ENCODE measurements at places on chromosomes 3 and 15.

- no peak for DNase-seq
Observed at GRCh38 chr3:13710251-13710650, 161.3 kb downstream of the FBLN2 start.

DNA sequence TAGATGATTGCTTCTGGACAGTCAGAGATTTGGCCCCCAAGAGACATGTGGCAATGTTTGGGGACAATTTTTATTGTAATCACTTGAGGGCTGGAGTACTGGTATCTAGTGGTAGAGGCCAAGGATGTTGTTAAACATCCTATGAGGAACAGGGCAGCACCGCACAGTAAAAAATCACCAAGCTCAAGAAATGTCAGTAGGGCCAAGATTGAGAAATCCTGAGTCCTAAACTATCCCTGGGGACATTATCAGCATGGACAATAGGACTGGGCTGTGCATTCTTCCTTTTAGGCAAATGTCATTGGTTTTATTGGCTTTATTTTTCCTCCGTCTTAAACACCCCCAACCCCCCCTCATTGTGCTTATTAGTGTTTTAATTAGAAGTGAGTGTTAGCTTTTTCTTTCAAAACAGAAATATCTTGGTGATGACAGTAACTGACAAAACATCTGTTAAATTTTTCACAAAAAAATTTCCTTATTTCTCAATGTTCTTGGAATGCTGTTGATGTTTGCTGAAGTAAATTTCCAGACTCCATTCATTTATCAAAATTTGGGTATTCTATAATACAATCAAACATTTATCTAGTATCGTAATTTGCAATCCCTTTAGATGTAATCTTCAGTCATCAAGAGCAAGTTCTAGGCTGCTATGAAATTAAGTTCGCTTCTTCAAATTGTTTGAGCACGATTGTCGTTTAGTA lies 944.4 kb downstream of the VGLL3 start:
- no peak for DNase-seq

GRCh38 chr3:57169872-57170623 lies 4.9 kb upstream of the IL17RD start:
- DNase-seq = peak; percentile 64

DNA sequence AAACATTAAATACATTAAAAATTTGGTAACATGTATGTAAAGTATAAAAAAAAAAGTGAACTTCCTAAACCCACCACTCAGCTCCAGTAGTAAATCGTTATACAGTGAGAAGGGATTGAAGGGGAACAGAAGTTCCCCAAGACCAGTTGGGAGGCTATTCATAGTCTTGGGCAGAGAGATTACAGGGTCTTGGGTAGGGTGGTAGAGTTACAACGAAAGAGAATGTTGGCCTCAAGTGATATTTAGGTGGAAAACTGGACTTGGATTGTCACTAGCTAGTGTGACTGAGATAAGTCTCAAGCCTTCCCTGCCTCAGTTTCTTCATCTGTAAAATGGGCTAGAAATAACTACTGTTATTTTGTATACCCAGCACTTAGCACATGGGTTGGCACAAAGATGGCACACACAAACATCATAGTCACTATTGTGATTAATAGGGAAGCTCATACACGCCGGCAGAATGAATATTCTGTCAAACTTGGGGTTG lies 431 bp upstream of the YEATS2 start:
- no peak for DNase-seq

DNA sequence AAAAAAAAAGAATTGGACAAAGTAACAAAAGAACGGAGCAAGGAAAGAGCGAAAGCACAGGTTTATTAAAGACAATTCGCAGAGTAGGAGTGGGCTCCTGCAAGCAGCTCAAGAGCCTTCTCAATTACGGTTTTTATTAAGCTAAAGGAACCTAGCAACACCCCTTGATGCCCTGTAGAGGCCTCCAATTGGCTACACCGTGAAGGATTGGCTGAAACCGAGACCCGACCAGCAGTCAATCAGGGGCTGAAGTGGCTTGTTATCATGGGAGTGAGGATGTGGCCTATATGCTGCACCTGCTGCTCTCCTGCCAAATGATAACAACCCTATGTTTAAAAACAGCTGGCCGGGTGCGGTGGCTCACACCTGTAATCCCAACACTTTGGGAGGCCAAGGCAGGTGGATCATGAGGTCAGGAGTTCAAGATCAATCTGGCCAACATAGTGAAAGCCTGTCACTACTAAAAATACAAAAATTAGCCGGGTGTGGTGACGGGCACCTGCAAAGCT lies 20.4 kb upstream of the AP3B2 start:
- no peak for DNase-seq

- no peak for DNase-seq
Observed at GRCh38 chr3:33030802-33031201, 66.1 kb downstream of the GLB1 start.

DNA sequence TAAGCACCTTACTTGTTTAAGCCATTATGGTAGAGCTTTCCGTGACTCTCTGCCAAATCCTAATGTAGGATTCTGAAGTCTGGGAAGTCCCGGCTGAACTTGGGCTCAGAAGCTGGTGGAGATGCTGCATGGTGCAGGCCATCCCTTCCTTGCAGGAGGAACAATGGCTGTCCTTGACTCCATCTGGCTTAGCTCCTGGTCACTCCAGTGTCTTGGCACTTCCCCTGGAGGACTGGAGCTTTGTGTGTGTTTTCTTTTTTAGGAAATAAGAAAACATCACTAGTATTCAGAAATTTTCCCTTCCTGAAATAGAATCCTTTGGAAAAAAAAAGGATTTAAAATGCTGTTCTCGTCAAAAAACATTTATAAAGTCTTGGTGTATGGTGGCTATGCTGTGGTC lies 209.3 kb upstream of the ROPN1 start:
- DNase-seq = no peak

GRCh38 chr3:153978006-153978405 lies 143.2 kb upstream of the ARHGEF26 start:
- DNase-seq = no peak

DNA sequence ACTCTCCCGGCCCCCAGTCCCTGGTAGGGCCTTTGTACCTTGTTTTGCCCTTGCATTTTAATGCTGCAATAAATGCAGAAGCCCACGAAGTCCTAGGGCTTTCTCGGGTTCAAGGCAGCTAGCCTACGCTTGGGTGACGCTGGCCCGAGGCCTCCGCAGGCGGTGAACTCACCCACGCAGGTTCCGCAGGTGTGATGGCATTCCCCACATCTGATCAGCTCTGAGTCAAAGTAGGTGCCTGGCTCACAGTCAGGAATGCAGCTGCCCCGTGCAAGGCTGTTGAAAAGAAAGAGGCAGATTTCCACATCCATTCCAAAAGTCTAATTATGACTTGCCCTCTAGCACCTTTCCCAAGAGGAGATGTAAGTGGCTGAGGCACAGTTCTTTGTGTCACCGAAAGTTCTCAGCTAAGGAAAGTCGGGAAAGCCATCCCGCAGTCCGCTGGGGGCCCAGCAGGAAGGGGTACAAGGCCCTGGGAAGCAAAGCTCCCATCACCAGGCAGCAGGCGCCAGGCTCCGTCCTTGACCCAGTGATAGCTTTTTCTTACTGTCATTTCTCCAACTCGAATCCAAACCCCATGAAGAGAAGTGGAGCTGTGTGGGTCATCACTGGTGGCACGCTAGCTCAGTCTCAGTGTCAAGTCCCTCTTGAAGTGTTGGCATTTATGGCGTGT lies 23.2 kb upstream of the SNRPA1 start:
- no peak for DNase-seq

DNA sequence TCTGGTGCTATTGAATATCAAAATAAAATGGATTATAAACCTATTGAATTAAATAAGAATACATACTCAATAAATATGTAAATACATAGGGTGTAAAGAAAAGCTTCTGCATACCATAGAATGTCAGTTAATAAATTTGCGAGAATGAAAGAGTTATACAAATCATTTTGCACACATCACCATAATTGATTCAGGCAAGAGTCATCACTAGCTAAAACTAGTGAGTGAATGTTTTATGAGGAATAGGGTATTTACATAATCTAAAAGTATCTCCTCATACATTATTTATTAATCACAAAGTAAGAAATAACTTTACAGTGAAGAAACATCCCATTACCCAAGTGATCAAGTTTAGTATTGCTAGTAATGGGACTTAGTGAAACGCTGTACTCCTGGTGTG lies 13.6 kb downstream of the EXOG start:
- DNase-seq = no peak

GRCh38 chr3:177162742-177163141 lies 34.5 kb downstream of the TBL1XR1 start:
- no peak for DNase-seq

GRCh38 chr3:38039899-38040261 lies 872 bp downstream of the DLEC1 start:
- peak; percentile 48 for DNase-seq

DNA sequence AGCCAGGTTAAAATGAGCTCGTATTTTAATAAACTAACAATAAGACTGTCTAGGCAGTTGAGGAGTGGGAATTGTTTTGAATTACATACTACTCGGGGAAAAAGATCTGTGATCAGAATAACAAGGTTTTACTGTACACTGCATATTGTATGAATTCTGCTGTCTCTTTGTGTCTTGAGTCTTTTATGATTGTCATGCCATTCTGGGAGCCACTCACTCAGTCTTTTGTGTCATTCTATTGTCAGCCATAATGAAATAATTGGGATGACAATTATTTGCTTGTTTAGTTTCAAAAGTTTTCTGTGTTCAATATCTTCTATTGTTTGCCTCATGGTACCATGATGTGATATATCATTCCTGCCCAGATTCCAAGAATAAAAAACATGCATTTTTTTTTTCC lies 339.6 kb upstream of the TBL1XR1 start:
- DNase-seq = no peak

DNA sequence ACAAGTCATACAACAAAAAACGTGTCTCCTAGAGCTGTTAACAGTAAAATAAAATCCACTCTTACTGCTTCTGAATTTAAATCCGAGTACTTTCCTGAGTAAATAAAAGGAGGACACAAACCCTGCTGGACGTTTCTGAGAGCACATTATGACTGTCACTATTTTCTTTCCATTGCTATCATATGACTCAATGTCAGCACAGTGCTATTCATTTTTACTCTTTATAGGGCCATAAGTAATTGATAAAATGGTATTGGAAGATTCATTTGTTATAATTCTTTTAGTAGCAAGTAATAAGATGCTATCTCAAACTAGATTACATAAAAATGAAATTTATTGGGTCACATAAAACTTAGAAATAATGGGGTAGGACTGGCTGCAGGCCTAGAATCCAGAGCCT lies 68.6 kb downstream of the ALCAM start:
- no peak for DNase-seq

DNA sequence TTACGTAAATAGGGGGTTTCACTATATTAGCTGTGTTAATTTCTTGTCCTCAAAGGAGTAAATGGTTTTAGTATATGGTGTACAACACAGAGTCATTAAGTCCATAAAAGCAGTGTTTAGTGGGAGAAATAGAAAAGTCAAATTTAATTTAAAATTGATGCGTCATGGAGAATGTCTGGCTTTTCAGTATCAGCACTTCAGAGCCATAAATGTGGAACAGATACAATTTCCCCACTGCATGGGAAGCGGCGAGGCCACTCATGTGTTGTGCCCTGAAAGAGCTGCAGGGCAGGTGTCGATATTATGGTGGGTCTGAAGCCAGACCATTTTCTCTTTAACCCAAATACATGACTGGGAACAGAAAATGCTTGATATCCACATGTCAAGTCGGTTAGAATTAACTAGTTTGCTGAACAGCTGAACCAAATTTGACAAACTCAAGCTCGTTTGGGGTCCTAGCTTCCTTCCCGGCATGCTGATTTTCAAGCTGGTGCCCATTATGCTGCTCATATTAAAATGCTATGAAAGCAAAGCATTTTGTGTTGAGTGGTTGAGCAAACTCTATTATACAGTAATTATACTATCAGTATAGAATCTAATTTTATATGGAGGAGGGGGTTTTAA lies 364.6 kb upstream of the TBL1XR1 start:
- DNase-seq = no peak

DNA sequence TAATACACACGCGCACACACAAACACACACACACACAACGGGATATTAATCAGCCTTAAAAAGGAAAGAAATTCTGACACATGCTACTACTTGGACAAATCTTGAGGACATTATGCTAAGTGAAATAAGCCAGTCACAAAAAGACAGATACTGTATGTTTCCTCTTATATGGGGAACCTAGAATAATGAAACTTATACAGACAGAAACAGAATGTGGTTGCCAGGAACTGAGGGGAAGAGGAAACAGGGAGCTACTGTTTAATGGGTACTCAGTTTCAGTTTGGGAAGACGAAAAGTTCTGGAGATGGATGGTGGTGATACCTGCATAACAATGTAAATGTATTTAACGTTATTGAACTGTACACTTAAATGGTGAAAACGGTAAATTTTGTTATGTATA lies 20.2 kb downstream of the ICE2 start:
- no peak for DNase-seq

DNA sequence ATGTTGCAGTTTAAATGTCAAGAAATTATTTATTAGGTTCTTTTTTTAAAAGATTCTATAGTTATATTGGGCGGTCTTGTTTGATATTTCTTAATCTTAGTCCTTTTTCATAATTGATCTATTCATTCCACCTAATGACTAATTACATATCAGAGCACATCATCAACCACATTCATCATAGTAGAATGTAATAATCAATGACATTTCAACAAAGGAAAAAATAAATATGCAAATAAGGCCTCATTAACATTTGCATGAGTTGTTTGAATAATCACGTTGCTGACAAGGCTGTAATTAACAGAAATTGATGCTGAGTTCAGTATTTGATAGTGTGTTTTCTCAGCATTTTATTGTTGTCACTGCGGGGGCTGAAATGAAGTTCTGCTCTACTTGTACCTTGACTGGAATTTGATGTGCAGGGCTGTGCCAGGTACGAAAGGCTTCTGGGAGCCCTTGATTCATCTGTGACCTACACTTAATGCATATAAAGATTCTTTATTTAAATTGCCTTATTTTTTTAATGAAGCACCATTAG lies 215.7 kb downstream of the TCF12 start:
- DNase-seq = no peak

DNA sequence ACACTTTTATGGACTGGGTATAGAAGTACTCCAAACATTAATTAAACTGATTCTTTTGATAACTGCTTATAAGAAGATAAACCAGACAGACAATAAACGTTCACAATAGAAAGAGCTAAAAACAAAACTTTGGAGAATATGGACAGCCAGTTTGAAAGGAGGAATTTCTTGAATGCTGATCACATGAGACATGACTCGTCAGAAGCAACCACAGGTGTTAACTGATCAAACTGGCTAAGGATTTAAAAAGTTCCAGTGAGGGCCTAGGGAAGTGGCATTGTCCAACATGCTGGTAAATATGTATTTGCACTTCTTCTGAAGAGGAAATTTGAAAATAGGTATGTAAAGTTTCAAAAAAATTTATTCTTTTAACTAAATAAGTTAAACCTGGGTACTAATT lies 29.4 kb upstream of the AP3B2 start:
- peak; percentile 41 for DNase-seq

- DNase-seq = no peak
Observed at GRCh38 chr15:88804257-88804656, 1.0 kb downstream of the ACAN start.

GRCh38 chr3:149975919-149976318 lies 5.2 kb upstream of the PFN2 start:
- DNase-seq = no peak

- no peak for DNase-seq
Observed at GRCh38 chr3:43953380-43953779, 262.6 kb downstream of the ABHD5 start.

- no peak for DNase-seq
Observed at GRCh38 chr3:157317895-157318294, 118.8 kb upstream of the PTX3 start.

All from choroid plexus epithelial cell (primary cell).